Germinal center (tissue), 1 donor: ENCODE measurements at places on chromosomes 3 and 15.

DNA sequence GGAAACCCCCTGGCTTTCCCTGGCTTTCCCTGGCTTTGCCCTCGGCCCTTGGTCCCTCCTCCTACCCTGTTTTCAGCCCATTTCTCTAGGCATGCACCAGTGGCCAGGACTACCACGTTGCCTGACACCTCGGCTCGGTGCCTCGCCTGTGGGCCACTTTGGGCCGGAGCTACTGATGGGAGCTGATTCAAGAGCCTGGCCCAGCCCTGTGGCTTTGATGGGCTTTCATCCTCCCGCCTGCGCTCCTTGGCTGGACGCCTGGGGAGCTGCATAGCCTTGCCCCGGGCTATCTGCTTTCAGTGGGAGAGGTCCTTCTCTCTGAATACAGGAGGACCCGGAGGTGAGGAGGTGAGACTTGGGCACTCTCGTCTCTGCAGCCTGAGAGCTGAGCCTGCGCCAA, 192.7 kb upstream of the HES1 start:
- no peak for DNase-seq

DNA sequence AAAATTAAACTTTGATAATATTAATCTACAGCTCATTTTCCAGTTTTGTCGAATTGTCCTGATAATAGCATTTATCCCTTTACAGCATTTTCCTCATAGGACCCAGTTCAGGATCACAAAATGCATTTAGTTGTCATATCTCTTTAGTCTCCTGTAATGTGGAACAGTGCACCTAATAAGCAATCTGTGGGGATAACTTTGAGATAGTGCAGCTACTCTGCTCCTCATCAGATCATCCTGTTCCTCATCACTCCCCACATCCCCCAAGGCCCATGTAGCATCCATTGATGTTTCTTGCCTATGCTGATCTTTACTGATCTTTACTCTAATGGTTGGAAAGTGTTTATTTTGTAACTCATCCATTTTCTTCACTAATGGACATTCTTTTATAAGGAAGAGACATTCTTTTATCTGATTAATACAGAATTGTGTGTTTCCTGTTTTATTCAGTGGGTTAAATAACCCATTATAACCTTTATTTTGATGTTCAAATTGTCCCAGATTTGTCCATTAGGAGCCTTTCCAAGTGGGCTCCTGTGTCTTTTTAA, 7.5 kb downstream of the RNF111 start:
- no peak for DNase-seq

DNA sequence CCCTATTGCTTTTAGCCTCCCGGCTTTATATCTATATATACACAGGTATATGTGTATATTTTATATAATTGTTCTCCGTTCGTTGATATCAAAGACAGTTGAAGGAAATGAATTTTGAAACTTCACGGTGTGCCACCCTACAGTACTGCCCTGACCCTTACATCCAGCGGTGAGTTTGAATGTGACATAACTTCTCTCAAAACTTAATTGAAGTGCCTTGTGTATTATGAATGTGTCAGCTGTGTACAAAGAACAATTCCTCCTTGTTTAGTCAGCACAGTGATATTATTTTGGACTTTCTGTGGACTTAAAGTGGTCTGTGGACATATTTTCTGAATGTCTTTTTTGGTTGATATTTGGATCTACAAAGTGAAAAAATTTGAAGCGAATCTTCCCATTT, 220 bp downstream of the TP63 start:
- DNase-seq = no peak

GRCh38 chr15:25715536-25716413, 147.4 kb downstream of the ATP10A start:
- DNase-seq = no peak

DNA sequence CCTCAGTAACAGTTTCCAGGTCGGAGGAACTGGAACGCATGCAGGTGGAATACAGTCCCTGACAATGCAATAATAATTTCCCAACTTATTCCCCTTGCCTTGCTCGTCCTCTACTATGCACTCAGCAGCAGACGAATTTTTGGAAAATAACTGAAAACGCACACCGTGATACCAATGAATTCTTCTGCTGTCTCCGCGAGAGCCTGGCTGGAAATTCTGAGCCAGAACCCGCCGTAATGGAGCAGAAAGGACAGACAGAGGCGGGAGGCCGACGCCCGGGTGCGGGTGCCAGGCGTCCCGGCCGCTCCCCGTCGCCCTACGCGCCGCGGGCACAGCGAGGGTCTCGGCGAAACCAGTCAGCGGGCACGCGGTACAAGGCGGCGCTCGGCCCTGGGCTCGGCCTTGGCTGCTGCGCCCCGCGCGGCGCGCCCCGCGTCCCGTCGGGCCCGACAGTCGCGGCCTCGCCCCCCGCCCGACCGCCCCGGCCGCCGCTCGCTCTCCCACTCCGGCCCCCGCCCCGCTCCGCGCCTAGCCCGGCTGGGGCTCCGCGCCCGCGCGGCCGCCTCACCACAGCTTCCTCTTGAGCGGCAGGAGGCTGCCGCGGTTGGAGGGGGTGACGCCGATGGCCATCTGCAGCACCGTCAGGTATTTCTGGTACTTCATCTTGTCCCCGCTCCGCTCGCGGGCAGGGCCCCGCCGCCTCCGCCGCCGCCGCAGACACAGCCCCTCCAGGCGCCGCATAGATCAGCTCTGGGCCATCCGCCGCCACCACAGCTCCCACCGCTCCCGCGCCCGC, 114.5 kb upstream of the GOLGA8J start:
- no peak for DNase-seq

DNA sequence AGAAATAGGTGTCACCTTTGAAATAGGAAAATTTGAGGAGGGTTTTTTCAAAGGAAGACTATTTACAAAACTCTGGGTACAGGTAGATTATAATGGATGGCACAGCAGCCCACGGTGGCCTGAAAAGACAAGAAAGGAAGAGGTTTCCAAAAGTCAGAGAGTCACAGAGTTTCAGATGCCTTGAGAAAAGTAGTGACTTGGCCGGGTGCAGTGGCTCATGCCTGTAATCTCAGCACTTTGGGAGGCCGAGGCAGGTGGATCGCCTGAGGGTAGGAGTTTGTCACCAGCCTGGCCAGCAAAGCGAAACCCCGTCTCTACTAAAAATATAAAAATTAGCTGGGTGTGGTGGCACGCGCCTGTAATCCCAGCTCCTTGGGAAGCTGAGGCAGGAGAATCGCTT, 35.2 kb downstream of the OSTN start:
- DNase-seq = no peak

DNA sequence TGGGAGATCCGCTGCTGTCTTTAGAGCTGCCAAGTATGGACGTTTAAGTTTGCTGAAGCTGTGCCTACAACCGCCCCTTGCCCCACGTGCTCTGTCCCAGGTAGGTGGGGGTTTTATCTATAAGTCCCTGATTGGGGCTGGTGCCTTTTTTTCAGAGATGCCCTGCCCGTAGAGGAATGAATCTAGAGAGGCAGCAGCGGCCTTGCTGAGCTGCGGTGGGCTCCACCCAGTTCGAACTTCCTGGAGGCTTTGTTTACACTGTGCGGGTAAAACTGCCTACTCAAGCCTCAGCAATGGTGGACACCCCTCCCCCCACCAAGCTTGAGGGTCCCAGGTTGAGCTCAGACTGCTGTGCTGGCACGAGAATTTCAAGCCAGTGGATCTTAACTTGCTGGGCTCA, 83.4 kb upstream of the FGF7 start:
- no peak for DNase-seq

GRCh38 chr3:196198771-196199753, 12.1 kb downstream of the ZDHHC19 start:
- DNase-seq = no peak

- peak; percentile 57 for DNase-seq
Measured at GRCh38 chr3:5426094-5426883, 238.8 kb downstream of the EDEM1 start.

GRCh38 chr3:107612664-107613084, 89.9 kb downstream of the BBX start:
- no peak for DNase-seq

DNA sequence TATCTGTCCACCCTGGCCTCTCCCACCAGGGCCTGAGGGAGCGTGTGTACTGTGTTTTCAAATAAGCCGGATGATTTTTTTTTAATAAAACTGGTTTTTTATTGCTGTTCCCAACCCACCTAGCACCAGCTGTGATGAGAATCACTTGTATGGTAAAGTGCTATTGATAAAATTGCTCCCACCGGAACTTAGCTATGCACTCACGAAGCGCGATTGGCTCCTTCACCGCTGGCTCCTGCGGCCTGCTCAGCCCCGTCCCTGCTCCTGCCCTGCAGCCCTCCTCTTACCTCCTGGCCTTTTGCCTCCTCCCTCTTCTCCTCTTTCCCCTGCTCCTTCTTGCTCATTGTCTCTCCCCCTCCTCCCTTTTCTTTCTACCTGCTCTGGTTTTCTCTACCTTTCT, 183.7 kb downstream of the TLE3 start:
- no peak for DNase-seq

DNA sequence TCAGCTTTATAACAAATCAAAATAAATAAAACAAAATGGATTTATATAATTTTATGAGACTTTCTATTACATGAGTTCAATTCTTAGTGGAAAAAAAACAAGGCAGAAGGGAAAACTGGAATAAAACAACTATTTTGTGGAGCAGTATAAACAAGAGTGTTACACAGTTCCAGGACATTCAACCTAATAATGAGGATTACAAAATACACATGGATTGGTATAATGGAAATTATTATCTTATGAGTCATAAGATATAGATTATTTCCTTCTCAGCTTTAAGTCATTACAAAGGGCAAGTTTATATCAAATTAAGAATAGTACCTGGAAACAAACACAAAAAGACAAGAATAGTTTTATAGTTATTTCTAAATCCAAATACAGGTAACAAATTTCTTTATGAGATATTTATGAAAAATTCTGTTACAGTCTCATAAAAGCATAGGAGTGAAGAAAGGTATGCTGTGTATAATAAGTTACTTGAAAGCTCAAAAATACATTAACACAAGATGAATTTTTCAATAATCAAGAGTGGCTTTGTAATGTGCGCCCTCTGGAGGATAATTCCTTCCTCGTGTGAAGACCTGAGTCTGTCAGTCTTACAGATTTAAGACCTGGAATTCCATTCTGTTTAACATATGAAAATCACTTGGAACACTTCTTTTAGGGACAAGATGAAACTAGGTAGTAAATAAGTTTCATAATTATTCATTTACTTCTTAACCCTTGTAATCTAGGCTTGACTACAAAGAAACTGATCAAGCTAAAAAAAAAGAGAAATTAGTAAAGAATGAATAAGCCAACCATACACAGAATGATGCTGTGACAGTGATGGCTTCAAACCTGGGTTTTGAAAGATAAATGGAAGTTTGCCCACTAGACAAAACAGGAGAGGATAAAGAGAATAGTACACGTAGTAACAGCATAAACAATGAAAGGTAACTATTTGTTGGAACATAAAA, 9.5 kb downstream of the COPS2 start:
- peak; percentile 15 for DNase-seq

GRCh38 chr3:74617776-74618175, 3.3 kb upstream of the CNTN3 start:
- DNase-seq = no peak

GRCh38 chr3:182239316-182239715, 527.6 kb downstream of the SOX2 start:
- DNase-seq = no peak

- DNase-seq = no peak
Measured at GRCh38 chr15:31412824-31413223, 86.2 kb downstream of the KLF13 start.

DNA sequence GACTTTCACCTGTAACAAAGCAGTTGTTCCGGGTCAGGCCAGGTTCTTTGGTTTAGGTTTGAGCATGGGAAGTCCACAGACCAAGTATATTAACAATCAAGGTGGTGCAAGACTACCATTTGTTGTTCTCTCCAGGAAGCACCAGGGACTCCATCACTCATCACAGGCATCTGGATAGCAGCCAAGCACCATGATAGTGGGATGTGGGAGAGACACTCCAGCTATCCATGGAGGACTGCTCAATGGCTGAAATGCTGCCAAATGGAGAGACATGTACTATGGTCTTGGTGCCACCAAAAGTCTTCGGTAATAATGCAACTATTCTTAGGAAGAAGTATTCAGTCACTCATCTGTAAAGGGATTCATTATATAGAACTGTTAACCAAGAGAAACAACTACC, 143.0 kb downstream of the TNIK start:
- DNase-seq = no peak

DNA sequence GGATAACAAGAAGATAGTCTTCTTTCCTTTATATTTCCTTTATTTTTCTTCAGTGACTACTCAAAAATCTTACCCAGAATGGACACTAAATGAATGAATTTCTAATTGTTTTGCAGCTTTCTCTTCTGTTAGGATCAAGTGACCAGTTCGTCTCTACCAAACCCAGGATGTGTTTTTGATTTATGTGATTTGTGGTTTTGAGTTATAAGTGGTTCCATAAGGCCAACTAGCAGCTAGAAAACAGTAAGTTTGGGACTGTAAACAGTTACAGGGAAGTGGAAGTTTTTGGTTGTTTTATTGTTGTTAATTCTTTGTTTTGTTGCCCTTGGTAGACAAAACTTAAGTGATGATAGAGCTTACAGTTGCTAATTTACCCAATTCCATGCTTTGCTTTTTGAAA, 456.5 kb downstream of the IL5RA start:
- DNase-seq = no peak

DNA sequence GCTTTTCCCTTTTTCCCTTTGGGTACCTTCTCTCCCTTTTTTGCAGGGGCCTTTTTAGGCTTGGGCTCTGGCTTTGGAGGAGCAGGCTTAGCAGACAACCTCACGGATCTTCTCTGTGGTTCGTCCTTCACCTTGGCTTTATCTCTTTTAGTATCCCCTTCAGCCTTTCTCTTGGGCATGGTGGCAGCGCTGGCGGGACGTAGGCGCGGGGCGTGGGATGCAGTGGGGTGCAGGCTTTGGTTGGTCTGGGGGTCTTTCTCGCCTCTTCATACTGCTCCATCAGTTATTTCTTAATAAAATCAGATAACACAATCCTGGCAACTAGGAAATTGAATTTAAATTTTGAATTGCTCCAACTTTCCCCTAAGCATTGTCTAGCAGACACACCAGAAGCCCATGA, 11.3 kb upstream of the ATP1B3 start:
- DNase-seq = no peak

DNA sequence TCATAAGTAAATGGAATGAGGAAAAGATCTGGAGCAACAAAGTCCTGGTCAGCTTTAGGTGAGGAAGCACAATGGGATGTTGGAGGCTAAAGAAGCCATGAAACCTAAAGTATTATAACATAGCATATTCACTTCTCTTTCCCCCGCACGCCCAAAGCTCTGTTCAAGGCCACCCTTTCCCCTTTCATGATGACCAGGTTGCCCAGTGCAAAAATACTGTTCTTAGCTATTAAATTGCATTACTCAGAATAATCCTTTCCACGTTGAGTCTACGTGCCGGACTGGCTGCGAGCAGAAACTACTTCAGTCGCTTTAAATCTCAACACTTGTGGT, 589 bp upstream of the MAPKBP1 start:
- no peak for DNase-seq

GRCh38 chr3:138775254-138775595, 59.5 kb downstream of the PIK3CB start:
- DNase-seq = no peak

GRCh38 chr3:46763178-46763577, 45.5 kb upstream of the PRSS50 start:
- no peak for DNase-seq
